Activated CD4-positive, alpha-beta memory T cell treated with anti-CD3 and anti-CD28 coated beads, Interleukin-2, amount 10 ng/mL, durations not matched to agents 7 days and 5 days (primary cell): ENCODE measurements at places on chromosomes 4 and X. TPM values are rescaled to one million over a fixed set of nuclear protein-coding genes. Genes with fewer than 3 reads are reported as not detected.

Gene TTC29
- not detected for total RNA-seq

Gene SLC9A7
- 12.0 TPM for total RNA-seq

Gene RHOXF2B
- total RNA-seq, result not detected

Gene NIPAL1
- 0.78 TPM for total RNA-seq

Gene SLC6A14
- not detected for total RNA-seq

DNA sequence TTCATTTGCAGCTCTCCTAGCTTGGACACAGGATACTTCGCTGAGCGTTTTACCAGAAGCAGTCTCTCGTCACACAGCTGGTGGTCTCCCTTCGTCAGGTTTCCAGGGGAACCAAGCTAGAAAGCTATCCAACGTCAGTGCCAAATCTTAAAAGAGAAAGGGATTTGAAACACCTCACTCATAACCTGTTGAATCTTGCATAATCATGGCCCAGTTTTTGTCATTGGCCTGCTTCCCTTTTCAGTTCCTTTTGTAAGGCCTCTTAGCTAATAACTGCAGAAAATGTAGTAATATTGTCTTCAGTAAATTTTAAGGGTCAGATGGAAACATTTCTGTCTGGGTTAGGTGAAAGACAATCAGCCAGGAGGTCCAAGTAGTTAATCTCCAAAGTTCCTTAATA lies 22.0 kb downstream of the RAB39B start:
- DNase-seq, result no peak

- no peak for DNase-seq
Observed at GRCh38 chr4:139528377-139529005, 27.5 kb downstream of the SETD7 start.

DNA sequence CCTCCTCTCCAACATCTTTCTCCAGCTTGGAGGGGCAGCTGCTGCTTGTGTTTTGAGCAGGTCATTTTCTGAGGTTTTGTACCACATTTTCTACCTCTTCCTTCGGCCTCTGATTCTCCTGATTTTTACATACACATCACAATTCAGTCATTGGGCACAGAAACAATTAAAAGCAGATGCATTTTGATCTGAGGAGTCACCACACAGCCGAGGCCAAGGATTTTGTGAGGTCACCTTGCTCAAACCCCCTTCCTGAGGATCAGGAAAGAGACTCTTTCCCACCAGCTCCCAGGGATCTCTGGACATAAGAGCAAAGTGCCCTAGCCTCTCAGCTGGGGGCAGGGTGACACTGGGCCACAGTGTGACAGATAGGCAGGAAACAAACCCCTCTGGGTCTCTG lies 5.4 kb upstream of the FATE1 start:
- no peak for DNase-seq

- no peak for DNase-seq
Observed at GRCh38 chr4:150540959-150541360, 41.0 kb upstream of the MAB21L2 start.

DNA sequence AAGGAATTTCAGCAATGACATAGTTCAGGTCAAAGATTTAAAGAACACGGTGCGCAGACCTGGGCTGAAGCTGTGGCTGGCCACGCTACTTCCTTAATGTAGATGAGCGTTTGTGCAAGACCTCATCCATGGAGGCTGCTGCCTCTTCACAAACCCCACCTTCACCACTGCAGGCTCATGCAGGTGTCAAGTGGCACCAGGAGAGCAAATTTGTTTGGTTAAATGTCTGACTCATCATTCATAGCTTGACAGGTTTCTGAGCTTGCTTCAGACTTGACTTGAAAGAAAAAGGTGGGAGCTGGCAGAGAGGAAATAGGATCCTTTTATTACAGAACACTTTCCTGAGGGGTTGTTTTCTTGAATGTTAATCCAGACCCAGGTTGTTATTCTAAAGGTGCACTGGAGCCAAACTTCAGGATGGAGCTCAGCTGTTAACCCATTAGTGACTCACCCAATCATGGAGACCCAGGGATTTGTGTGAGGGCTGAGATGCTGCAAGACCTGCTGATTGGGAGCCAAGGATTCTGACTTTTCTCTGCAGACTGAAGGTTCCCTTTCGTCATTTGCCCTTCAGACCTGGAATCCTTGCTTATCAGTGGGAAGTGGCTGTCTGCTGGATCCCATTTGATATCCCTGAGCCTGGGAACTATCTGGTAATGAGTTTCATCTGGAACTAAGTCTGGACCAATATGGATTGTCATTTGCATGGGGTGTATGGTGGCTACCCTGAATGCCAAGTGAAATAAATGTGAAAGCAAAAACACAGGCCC lies 315.3 kb downstream of the PTTG2 start:
- DNase-seq, result no peak

GRCh38 chr4:184792334-184792733 lies 33.4 kb downstream of the ACSL1 start:
- no peak for DNase-seq

- no peak for DNase-seq
Observed at GRCh38 chr4:70703619-70704214, 15.4 kb downstream of the UTP3 start.

- DNase-seq, result no peak
Observed at GRCh38 chr4:102901804-102902203, 33.0 kb downstream of the CISD2 start.

DNA sequence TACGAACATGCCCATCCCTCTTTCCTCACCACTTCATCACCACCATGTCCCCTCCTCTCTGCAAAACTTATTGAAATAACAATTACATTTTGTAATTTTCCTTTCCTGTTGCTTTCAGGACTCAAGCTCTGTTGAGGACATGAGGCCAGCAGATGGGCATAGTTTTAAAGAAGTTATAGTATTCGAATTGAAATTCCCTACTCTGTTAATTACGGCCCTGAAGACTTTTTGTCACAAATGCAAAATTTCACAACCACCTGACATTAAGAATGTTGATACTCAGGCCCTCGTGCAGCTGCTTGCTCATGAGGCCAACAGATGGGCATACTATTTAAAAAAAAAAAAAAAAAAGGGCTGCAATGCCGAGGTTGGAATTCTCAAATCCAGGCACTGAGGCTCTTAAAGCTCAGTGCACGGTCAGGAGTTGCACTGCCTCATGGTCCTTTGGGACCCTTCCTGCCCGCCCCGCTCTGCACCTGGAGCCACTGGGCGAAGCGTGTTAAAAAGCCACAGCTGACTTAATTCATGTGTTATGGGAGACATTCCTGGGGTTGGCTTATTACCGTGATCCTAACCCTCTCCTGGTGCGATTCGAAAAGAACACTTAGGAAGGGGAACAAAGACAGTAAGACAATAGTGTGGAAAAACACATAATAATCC lies 34.2 kb upstream of the FAT1 start:
- no peak for DNase-seq

GRCh38 chr4:118099106-118099505 lies 64.8 kb downstream of the NDST3 start:
- no peak for DNase-seq
